ENCODE measurements at places on chromosomes 3 and 15.

- no peak for DNase-seq
Observed at GRCh38 chr3:153855772-153856171, 265.4 kb upstream of the ARHGEF26 start.

- no peak for DNase-seq
Observed at GRCh38 chr3:134449277-134449676, 36.5 kb downstream of the ANAPC13 start.

DNA sequence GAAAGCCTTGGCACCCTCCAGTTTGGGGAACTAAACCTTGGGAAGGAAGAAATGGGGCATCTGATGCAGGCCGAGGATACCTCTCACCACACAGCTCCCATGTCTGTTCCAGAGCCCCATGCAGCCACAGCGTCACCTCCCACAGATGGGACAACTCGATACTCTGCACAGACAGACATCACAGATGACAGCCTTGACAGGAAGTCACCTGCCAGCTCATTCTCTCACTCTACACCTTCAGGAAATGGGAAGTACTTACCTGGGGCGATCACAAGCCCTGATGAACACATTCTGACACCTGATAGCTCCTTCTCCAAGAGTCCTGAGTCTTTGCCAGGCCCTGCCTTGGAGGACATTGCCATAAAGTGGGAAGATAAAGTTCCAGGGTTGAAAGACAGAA is 7.7 kb downstream of the MAP1A start:
- DNase-seq = no peak

- no peak for DNase-seq
Observed at GRCh38 chr15:59797756-59798604, 108.9 kb upstream of the BNIP2 start.

DNA sequence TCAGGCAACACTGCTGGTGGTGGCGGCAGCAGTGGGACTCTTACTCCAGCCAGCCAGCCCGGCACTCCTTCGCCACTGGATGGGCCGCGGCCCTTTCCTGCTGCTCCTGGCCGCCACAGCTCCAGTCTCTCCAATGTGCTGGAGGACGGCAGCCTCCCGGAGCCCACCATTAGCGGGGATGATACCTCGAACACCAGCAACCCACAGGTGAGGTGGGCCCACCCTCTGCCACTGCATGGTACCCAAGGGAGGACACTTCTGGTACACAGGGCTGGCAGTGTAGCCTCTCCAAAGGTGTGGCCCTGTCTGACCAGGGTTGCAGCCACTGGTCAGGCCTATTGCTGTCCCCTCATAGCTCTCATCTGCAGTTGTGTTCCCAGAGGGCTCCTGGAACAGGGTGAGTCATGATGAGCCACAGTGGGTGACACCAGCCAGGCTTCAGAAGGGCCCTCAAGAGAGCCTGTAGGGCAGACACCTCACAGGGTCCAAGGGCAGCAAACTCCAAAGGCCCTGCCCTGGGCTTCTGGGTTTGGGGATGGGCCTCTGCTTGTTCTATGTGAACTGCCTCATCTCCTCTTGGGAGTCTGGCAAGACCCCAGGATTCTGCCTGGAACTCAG is 20.8 kb downstream of the NBEAL2 start:
- no peak for DNase-seq

GRCh38 chr15:62209821-62210220 is 44.7 kb upstream of the C2CD4B start:
- no peak for DNase-seq

- peak; percentile 91 for DNase-seq
Observed at GRCh38 chr3:52062505-52062904, 6.1 kb upstream of the DUSP7 start.

GRCh38 chr3:72413228-72413627 is 435.0 kb downstream of the SHQ1 start:
- peak; percentile 26 for DNase-seq

GRCh38 chr15:88605189-88606069 is 15.7 kb upstream of the AEN start:
- peak; percentile 19 for DNase-seq

- DNase-seq = peak; percentile 53
Observed at GRCh38 chr3:155154255-155154654, 74.1 kb downstream of the MME start.

GRCh38 chr3:141239511-141240281 is 8.1 kb downstream of the PXYLP1 start:
- DNase-seq = no peak

DNA sequence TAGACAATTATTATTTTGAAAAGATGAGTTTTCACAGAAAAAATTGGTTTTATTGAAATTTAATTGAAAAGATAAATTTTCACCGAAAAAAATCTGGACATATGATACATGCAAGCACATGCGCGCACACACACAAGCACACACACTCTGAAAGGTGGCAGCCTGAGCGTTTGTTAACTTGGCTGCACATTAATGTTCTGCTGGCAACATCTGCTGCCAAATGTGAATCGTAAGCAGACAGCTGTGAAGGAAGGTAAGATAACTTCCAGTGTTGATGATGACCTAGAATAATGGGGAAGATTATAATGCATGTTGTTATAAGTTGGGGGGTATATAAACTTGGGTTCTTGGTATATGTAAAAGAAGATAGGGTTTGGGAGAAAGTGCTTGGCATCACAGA is 18.4 kb upstream of the CMTM7 start:
- DNase-seq = no peak

DNA sequence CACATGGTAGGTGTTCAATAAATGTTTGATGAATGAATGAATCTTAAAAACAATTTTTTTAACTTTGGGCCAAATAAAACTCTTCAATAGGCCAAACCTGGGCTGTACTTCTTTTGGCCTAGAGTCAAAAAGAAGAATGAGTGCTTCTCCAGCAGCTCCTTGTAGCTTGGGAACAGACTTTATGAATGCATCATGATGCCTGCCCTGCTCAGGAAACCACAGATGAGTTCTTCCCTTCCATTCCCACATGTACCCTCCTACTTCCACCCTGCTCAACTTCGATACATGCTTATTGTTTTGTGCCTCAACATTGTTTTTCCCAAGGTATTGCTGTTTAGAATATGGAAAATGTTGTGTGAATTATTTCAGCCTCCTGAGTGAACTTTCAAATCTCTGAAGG is 87.0 kb downstream of the FILIP1L start:
- no peak for DNase-seq

DNA sequence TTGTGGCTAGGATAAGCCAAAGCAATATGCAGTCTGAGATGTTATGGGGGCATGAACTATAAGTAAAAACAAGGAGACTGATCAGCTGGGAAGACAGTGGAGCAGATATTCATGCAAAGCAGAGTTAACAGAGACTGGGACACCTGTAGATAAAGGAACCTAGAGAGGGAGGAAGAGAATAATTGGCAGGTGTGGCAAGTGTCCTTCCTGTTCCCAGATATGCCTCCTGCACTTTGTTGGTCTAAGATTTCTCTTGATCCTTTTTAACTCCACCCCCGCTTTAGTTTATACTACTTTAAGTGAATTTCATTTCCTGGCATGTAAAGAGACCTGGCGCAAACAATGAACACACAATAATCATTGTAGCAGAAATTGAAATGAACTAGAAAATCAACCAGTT is 169.4 kb downstream of the CNTN6 start:
- no peak for DNase-seq

- no peak for DNase-seq
Observed at GRCh38 chr15:88701561-88702095, 62.8 kb downstream of the ISG20 start.

DNA sequence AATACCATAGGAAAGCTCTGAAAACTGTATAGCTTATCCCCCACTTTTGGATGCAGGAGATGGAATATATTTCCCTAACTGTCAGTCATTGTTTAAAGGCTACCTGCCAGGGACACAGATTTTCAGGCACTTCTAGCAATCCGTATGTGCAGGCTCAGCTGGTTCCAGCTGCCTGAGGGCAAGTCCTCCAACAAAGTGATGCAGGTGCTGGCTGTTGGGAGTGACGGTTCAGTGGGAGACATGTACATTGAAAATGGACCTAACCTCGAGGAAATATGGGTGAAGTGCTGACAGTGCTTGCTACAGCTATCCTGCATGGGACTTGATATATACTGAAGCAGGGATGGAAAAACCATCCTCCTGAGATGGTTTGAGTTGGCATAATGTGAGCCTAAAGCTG is 153.1 kb upstream of the GAP43 start:
- no peak for DNase-seq

DNA sequence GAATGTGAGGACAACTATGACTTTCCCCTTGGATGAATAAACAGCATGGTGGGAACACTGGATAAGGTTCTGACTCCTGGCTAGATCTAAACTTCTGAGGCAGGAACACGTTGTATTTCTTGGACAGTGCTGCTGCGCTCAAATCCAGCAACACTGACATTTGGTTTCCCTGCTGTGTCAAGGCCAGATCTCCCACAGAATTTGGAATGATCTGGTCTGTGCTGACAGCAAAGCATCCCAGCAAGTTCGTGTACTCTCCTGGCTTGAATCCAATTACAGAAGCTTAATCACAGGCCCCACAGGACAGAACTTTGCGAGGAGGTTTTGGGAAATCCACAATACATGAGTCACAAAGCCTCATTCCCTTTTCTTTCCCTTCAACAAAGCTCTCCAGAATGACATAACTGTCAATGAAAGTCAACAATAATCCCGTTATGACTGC is 92.5 kb downstream of the ADAMTS9 start:
- DNase-seq = peak; percentile 97

- DNase-seq = peak; percentile 10
Observed at GRCh38 chr3:150925751-150926201, 20.5 kb upstream of the MINDY4B start.

DNA sequence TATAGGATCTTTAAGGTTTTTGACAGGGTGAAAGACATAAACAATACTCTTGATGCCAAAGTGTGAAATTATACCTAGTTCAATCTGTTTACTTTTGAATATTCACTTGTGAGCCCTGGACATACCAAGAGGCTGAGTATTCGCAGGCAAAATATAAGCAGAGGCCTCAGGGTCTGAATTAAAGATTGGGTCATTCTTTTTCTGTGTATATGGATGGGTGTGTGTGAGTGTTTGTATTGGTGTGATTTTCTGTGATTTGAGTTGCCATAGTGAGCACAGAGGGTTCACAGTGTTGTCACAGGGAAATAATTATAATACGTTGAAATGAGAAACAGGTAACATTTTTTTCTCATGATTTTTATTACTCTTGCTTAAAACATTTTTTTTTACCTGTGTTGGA is 770.7 kb upstream of the ALCAM start:
- no peak for DNase-seq

GRCh38 chr15:90086868-90087268 is 15.4 kb downstream of the IDH2 start:
- peak; percentile 22 for DNase-seq

- no peak for DNase-seq
Observed at GRCh38 chr3:127822682-127823425, 539 bp upstream of the MGLL start.

DNA sequence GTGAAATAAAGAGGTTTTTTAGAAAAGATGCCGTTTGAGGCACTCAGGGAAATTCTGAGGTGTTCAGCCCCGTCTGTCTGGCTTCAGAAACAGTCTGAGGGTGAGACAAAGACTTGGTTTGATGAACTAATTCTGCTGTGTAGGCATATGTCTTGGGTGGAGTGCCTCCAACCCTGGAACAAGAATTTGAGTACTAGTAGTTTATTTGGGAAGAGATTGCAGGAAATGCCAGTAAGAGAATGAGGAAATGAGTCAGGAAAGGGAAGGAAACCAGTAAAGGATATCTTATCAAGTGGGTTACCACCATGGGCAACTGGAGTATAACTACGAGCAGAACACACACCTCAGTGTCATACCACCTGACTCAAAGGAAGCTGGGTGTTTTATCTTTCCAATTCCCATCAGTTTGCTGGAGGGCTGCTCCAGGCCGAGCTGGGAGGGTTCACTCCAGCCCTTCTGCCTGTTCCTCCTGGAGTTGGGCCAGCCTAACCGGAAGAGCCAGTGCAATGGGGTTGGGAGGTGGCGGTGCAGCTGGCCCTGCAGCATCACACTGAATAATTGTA is 75.3 kb downstream of the TGFBR2 start:
- DNase-seq = peak; percentile 33

GRCh38 chr3:6510713-6511112 is 350.2 kb upstream of the GRM7 start:
- no peak for DNase-seq
